Germinal center (tissue), 1 donor: ENCODE measurements at places on chromosomes 7 and 10.

GRCh38 chr7:77346441-77346840 lies 69.7 kb downstream of the GSAP start:
- DNase-seq, result no peak

GRCh38 chr7:24582166-24582565 lies 8.9 kb downstream of the PALS2 start:
- DNase-seq, result no peak

GRCh38 chr10:127067542-127068194 lies 128.7 kb downstream of the INSYN2A start:
- no peak for DNase-seq

GRCh38 chr7:148630078-148630477 lies 39.5 kb downstream of the C7orf33 start:
- DNase-seq, result no peak

DNA sequence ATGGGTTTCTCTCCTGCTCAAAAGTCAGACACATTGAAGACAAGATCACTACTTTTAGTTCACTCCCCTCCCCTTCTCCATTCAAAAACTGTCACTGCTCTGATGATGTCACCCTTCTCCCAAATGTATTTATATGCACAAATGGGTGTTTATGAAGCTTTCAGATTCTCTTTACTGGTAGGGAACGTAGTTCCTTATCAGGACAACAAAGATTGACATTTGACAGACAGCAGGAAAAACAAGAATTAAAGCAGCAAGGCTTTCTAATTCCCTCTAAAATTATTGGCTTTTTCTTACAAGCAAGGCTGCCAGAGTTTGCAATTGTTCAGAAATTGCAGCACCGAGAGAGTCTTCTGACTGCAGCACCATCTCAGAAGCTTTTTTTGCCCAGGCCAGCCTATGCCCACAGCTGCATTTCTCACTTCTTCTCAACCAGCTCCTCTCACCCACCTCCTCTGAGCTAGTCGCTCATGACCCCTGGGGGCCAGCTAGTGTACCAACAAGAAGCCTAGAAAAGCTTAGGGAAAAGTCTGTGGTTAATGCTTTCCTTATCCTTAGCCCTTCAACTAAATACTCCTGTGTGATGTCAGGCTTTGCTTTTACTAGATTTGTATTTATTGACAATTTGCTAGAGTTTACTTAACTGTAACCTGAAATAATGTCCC lies 265.1 kb downstream of the HTR7 start:
- peak; percentile 14 for DNase-seq

DNA sequence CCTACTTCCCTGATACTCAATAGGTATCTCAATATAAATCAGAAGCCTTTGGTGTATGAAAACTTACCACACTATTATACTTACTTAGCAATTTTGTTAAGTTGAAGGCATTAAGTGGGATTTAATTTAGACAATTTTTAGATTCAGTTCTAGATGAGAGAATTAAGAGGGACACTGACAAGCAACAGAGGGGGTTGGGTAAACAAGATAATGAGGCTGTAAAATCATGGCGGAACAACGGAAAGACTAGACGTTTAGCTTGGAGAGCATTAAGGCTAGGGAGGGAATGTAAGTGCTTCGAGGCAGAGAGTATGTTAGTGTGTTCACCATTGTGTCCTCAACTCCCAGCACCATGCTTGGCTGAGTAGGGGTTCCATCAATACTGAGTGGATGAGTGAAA lies 71.3 kb downstream of the DENND11 start:
- no peak for DNase-seq

DNA sequence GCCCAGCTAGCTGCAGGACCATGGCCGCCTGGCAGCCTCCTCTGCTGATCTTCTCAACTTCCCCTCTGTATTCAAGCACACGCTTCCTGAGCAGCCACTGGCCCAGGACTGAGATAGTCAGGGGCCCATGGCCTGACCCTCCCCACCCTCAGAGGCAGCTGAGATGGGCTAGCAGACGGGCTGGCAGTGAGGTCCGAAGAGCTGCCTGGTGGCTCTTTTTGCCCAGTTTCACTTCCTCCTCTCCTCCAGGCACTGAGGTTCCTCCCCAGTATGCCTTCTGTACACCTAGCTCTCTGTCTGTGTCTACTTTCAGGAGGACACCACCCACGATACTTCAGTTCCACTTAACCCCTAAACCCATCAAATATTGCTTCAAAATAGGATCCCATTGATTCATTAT lies 395.6 kb downstream of the TNS3 start:
- peak; percentile 74 for DNase-seq

GRCh38 chr10:43137717-43138020 lies 576 bp upstream of the CSGALNACT2 start:
- peak; percentile 50 for DNase-seq

GRCh38 chr7:485188-486081 lies 34.2 kb downstream of the PDGFA start:
- no peak for DNase-seq

GRCh38 chr10:89062861-89063260 lies 72.3 kb downstream of the FAS start:
- DNase-seq, result no peak

GRCh38 chr10:3493621-3494020 lies 291.4 kb downstream of the KLF6 start:
- no peak for DNase-seq

- DNase-seq, result no peak
These were observed 92.7 kb downstream of the FAM13C start for GRCh38 chr10:59269651-59270050.

DNA sequence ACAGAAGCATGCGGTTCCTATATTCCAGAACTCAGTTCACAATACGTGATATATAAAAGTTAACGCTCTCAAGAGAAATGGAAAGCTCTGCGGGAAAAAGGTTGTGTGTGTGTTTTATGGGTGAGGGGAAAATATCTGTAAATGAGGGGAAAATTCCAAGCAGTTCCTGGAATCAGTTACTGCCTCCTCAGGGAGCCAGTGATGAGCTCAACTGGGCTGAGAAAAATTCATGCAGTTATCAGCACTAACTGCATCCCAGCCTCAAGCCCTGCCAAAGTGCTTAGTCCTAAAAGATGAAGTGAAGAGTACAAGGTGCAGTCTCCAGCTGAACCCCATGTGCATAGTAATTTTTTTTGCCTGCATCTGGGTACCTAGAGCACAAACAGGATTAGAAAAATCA lies 191.9 kb downstream of the CDK14 start:
- DNase-seq, result no peak

- no peak for DNase-seq
These were observed 65.6 kb downstream of the ZEB1 start for GRCh38 chr10:31384589-31384949.

GRCh38 chr7:39042670-39043069 lies 65.0 kb downstream of the POU6F2 start:
- DNase-seq, result no peak
